ENCODE measurements at places on chromosomes 4 and X.

DNA sequence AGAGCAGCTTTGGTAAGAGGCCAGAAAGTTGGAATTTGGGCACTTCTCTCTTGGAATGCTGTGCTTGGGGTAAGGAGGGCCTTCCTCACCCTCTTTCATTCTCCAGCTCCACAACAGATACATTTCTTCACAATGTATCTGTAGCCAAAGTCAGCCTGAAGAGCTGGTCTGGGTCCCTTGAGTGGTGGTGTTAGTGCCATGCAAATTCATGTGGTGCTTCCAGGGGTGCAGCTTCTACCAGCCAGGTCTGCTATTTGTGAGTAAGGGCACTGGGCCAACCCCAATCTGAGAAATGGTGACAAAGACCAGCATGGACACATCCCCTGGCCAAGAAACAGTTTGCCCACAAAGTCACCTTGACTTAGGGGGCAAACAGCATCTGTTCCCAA is 17.8 kb downstream of the AMER1 start:
- no peak for DNase-seq

DNA sequence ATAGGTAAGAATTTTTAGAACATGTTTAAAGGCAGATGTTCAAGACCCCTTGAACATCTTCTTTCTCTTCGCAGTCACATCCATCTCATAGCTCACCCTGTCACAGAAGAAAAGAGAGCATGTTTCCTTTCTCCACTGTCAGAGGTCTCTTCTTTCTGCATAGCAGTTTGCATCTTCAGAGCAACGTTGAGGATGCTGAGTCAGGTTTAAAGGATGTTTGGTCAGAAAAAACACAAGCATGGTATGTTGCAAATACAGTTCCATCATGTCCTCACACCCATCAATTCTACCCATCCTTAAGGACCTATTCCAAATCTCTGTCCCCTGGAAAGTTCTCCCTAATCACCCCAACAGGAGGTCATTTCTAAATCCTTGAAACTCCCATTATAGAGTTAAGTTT is 84.8 kb downstream of the STOX2 start:
- DNase-seq = no peak

DNA sequence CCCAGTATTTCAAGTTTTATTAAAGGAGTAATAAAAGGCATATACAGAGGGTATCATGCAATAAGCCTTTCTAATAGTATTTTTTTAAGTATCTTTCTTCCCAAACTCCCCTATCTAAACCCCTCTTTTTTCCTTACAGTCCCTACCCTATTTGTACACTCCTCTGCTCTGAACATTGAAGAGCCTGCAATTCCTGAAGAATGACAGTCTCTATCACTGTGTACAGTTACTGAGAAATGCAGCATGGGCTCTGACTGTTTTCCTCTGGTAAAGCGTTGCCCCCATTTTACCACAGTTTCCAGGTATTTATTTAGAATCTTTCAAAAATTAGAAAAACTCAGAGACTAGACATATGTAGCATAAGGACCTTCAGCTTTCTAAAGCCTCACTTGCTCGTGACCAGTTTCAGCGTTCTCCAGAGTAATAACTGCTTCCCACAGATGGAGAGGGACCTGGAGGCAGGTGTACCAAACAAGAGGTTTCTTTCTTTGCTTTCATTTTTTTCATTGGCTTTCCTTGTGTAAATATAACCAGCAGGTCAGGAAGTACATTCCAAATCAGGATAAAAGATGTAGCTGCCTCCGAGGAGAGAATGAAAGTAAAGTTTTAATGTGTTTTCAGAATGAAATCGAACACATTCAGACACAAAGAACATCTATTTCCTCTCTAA is 230.8 kb downstream of the CFAP299 start:
- DNase-seq = no peak

- DNase-seq = no peak
Observed at GRCh38 chr4:118920247-118920646, 31.6 kb downstream of the SYNPO2 start.

GRCh38 chrX:63761639-63762038 is 23.4 kb downstream of the ARHGEF9 start:
- DNase-seq = no peak

- DNase-seq = no peak
Observed at GRCh38 chr4:96164814-96165351, 325.0 kb downstream of the PDHA2 start.

- DNase-seq = no peak
Observed at GRCh38 chrX:108064613-108065012, 19.7 kb downstream of the VSIG1 start.

- no peak for DNase-seq
Observed at GRCh38 chr4:47612116-47613023, 127.3 kb downstream of the ATP10D start.

DNA sequence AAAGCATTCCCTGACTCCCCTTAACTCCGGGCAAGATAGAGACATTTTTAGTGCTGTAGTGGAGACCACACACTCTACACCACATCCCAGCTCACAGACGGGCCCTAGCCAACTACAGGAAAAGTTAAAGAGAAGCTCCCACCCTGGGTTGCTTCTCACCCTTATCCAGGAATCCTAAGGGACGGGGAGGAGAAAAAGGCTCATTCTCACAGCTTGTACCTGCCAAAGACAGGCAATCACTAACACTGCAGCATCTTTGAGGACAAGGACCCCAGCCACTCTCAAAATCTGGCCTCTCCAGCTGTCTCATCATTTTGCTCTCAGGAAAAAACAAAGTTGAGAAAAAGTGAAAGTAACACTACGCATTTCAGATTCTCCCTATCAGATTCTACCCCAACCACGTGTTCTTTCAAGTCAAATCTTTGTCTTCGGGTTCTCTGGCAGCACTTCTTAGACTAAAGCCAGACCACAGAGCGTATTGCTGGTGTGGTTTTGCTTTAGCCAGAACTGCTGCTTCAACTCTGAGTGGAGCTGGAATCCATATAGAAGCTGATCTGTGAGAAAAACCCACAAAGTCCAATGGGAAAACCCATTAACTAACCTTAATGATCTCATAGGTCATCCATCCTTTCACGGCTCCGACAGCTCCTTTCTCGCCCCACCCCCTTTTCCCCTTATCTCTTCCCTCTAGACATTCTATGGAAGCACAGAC is 605.9 kb upstream of the DIPK2B start:
- no peak for DNase-seq

GRCh38 chr4:189548484-189549125 is 392.1 kb upstream of the FRG1 start:
- DNase-seq = no peak

- DNase-seq = no peak
Observed at GRCh38 chrX:13836575-13836974, 19.7 kb upstream of the GPM6B start.

- DNase-seq = no peak
Observed at GRCh38 chr4:6464842-6465588, 7.4 kb downstream of the PPP2R2C start.

DNA sequence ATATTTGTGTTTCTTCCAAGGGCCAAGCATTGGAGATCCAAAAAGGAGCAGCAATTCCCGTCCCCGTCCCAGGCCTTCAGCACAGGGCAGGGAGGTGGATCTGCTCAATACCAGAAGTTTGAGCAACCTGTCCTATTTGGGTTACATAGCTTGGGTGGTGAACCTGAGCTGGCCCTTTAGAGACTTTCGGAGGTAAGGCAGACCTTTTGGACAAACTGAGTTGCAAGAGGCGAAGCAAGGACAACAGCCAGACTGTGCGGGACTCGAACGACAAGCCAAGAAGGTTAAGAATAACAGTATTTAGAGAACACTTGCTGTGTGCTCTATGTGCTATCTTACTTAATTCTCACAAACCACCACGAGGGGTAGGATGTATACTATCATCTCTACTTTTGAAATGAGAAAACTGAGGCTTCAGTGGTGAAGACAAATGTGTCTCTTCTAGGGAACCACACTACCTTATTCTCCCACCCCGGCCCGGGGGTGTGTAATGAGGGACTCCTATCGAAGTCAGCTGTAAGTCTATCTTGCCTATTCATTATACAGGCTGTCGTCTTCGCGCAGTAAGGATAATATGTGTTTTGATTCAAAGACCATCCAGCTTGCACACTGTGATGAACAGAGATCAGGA is 1.3 kb downstream of the NOP14 start:
- no peak for DNase-seq

DNA sequence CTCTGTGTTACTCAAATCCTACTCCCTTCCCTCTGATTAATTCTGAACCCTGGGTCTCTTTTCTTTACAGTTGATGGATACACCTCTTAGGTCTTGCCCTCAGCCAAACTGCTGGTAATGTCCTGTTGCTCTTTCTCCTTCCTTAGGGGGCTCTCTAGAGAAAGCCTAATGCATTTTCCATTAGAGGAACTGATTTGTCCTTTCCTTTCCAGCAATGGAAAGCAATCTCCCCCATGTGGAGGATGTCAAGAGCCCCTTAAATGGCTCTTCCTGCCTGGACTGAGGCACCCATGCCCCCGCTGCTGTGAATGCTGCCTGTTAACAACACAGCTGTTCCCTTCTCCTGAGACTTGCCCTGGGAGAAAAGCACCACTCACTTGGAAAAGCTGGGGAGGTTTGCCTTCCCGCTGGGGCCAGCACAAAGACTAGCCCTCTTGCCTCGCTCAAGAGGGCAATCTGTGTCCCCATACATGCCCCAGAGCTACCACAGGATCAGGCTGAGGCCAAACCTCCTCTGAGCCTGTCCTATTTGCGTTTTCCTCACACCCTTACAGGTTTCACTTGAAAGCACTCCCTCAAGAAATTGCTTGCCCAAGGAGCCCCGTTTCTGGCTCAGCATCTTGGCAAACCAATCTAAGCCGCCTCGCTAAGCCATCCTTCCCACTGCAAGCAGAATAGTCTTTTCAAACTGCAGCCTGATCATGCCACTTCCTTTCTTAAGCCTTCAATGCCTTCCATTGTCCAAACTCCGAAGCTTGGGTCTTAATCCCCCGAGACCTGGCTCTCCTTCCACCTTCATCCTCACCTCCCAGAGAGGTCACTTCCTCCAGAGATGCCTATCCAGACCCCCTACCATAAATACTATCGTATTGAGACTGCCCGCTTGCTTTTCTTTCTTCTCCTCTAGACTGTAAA is 23.2 kb upstream of the SMIM20 start:
- DNase-seq = no peak

GRCh38 chrX:30649859-30650258 is 3.4 kb upstream of the GK start:
- DNase-seq = no peak

- DNase-seq = no peak
Observed at GRCh38 chrX:100296183-100296753, 113.8 kb downstream of the PCDH19 start.

DNA sequence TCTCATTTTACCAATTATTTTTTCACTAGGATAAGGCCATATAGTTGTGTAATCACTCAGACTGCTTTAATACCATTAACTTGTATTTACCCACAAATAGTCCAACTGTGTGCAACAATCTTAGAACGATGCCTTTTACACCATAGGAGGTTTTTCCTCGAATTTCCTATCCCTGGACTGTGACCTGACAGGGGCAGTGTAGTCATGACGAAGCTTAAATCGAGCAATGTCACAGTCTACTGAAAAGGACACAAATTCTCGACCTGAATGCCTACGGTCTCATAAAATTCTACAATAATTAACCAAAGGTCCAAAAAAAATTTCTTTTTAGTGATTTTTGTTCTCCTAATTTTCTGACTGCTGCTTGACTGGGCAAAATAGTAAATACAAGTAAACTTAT is 208.9 kb downstream of the ADAMTS3 start:
- DNase-seq = no peak

- DNase-seq = no peak
Observed at GRCh38 chr4:120918092-120918491, 4.4 kb downstream of the PRDM5 start.

GRCh38 chrX:39398215-39398962 is 597.1 kb downstream of the MID1IP1 start:
- no peak for DNase-seq

DNA sequence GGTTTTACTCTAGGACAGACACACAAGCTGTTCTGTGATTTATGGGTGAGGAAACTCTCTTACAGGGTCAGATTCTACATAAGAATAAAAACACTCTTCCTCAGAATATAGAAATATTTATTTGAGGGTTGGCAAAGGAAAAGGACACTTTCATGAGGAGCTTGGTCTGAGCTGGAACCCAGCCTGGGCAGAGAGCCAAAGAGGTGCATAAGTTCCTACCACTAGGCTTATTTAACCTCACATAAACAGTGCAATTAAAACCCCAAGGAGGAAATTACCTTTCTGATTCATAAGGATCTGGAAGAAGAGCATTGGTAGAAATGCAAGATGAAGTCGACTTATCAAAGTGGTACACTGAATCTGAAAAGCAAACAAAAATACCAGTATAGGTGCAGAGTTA is 32.9 kb downstream of the SETD7 start:
- no peak for DNase-seq

DNA sequence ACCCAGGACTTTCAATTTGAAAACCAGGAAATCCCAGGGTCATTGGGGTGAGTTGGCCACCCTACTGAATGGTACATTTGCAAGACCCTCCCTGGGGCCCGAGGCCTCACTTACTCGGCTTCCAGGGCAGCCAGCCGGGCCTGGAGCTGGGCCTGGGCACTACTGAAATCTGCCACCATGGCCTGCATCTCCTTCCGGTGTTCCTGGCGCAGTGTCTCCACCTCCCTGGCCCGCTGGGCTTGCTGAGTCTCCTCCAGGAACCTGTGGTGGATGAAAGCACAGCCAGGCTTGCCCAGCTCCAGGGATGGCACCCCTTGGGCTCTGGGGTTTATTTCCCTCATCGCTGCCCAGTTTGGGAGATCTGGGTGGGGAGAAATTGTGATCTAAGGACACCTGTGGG is 24.7 kb downstream of the MED28 start:
- DNase-seq = no peak

DNA sequence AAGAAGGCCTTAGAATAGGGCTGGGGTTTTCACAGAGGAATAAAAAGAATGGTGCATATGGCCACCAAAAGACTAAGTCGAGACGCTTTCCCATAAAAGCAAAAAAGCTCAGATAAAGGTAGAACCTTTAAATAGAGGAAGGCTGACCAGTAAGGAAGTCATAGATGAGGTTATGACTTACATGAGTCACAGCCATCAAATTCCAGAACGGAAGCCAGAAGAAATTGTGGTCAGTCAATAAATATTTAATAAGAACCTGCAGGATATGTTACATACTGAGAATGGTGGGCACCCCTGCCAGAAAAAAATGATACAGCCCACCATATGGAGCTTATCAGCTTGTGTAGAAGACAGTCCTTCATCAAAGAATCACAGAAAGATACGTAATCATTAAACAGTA is 120.1 kb downstream of the MANBA start:
- no peak for DNase-seq

DNA sequence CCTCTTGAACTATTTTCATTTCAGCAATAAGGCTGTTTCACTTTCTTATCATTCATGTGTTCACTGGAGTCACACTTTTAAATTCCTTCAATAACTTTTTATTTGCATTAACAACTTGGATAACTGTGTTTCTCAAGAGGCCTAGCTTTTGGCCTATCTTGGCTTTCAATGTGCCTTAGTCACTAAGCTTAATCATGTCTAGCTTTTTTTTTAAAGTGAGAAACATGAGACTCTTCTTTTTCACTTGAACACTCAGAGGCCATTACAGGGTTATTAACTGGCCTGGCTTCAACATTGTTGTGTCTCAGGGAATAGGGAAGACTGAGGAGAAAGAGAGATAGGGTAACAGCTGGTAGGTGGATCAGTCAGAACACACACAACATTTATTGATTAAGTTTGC is 64.0 kb upstream of the VCX2 start:
- DNase-seq = no peak
